ENCODE measurements at places on chromosomes 1 and 21. TPM values are rescaled to one million over a fixed set of nuclear protein-coding genes. Genes with fewer than 3 reads are reported as not detected.

GRCh38 chr1:240712014-240712731, 100.2 kb upstream of the GREM2 start:
- H3K4me1 ChIP-seq = no peaks in the 10 kb centered on the region
- H3K27me3 ChIP-seq = no peaks in the 10 kb centered on the region
- H3K27ac ChIP-seq = no peak overlapping the region
- no peak overlapping the region for H3K4me3 ChIP-seq

GRCh38 chr1:227897704-227898438, 49.9 kb downstream of the WNT9A start:
- no peaks in the 10 kb centered on the region for H3K36me3 ChIP-seq
- H3K27ac ChIP-seq = no peak overlapping the region
- peaks cover 27% of the 10 kb centered on the region for H3K27me3 ChIP-seq
- DNase-seq = no peak

- no peaks in the 10 kb centered on the region for H3K36me3 ChIP-seq
- H3K27ac ChIP-seq = no peak overlapping the region
- peaks cover 81% of the 10 kb centered on the region for H3K27me3 ChIP-seq
- H3K4me1 ChIP-seq = peaks cover 20% of the 10 kb centered on the region
Observed at GRCh38 chr1:226635456-226635941, 86.9 kb downstream of the STUM start.

- H3K27ac ChIP-seq = no peak overlapping the region
- H3K4me3 ChIP-seq = no peak overlapping the region
Observed at GRCh38 chr1:110638058-110638457, 31.9 kb upstream of the KCNA2 start.

The B4GALT2 gene
- total RNA-seq = 76.2 TPM
